IMR-90 (cell line): ENCODE measurements at places on chromosomes 7 and 10.
A peak's percentile ranks its signal among the peaks of the same experiment; 100 is the strongest.

DNA sequence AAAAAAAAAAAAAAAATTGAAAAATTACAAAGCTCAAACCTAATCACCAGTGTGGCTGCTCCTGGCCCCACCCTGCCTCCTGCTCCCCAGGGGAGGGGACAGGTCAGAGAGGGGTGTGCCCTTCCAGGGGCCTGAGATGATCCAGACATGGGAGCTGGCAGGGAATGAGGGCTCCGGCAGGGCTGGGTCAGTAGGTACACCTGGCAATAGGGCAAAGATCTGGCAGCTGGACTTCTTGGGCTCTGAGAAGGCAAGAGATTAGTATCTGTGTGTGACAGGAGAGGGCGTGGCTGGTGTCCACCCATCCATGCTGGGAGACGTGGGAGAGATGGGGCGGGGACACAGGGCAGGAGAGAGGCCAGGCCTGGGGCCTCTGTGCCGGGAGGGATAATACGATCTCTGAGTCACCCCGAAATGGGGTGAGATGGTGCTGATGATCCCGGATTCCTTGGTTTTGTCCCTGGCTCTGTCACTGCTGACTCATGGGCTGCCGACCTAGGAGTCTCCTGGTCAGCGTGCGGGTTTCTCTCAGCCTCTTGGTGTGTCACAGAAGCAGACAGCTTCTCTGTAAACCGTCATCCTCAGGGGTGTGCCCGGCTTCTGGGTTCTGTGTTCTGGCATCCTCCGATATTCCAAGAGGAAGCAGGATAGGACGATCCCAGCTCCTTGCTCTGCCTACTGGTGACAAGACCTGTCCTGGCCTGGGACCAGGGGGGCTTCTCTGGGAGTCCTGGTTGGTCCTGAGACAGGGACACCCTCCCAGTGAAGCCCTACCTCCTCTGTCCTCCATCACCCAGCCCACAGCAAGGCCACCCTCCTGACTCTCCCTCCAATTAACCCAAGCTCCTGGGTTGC lies 8.2 kb upstream of the CLDN4 start:
- DNase-seq = peak; percentile 97

DNA sequence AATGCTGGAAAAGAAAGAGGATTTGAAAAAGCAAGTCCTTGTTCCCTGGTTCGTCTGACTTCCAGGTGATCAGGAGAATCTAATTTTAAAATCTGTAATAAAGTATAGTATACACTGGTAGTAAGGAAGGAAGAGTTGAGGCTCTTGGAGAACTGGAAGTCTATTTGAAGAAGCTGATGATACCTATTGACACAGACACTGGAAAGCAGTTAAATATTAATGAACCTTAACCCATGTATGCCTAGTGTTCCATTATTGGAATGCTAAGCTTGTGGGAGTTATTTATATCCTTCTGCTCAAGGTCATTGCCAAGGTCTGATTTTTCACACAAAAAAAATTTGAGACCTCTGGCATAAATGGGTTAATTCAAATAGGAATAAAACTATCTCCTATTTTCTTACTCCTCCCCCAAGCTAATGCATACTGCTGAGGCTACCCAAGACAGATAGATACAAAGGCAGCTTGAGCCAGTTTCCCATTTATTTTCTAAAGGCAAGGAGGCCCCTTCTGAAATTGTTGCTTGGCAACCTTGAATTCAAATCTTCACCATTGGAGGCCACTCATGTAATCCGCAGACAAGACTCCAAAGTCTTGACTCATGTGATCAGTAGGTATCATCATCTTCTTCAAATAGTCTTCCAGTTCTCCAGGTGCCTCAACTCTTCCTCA lies 110.2 kb downstream of the FZD1 start:
- no peak for DNase-seq

DNA sequence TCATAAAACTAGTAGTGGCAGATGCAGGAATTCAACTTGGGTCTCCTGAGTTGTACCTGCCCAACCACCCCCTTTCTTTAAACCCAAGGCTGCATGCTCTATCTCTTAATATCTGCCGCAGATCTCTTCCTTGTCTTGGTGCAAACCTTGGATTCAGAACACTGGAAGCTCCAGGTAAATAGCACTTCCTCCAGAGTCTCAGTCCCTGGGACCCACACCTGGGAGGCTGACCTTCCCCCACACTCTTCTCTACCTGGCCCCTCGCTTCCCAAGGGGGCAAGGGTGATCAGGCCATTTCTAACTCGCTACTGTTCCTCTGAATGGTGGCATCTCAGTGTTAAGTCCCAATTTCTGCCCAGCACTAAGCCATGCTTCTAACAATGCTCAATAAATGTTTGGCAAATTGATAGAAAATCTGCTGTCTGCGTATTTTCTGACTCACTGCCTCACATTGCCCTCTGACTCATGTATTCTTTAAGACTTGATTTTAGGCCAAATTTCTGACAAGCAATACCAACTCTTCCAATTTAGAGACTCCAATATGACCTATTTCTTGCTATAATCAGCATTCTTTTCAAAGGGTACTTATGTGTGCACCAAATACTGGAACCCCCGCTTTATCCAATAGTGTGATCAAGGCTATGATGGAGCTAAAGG lies 68.0 kb upstream of the PPP1R3C start:
- peak; percentile 81 for DNase-seq

- DNase-seq = no peak
These were observed 83.0 kb downstream of the SGMS1 start for GRCh38 chr10:50540826-50541122.

GRCh38 chr10:99296605-99297004 lies 32.6 kb upstream of the CNNM1 start:
- DNase-seq = no peak
